IMR-90 (cell line): ENCODE measurements at places on chromosomes 2 and 18. TPM values are rescaled to one million over a fixed set of nuclear protein-coding genes. Genes with fewer than 3 reads are reported as not detected.

PAX8 gene
- 0.18 and 0.28 TPM in 2 replicates for total RNA-seq

SRD5A2 gene
- total RNA-seq = not detected in 2 replicates

METAP1D gene
- total RNA-seq = 3.4 and 4.2 TPM in 2 replicates

FBXO11 gene
- 27.1 and 32.2 TPM in 2 replicates for total RNA-seq

TDRD15 gene
- total RNA-seq = not detected in 2 replicates

POMC gene
- not detected in 2 replicates for total RNA-seq

TXNL4A gene
- 38.7 and 72.8 TPM in 2 replicates for total RNA-seq

SSB gene
- 41.2 and 137 TPM in 2 replicates for total RNA-seq

NETO1 gene
- total RNA-seq = 0.28 and 0.36 TPM in 2 replicates

ECEL1 gene
- total RNA-seq = not detected in 2 replicates

CYTIP gene
- total RNA-seq = not detected in 2 replicates

SOX11 gene
- 2.2 and 4.7 TPM in 2 replicates for total RNA-seq

CAD gene
- 12.9 and 17.8 TPM in 2 replicates for total RNA-seq

MYCN gene
- not detected in 2 replicates for total RNA-seq

TMEM169 gene
- total RNA-seq = 0.54 and 0.83 TPM in 2 replicates

ONECUT2 gene
- total RNA-seq = under 0.01 TPM in 2 replicates

MARCHF4 gene
- 2.3 and 3.1 TPM in 2 replicates for total RNA-seq

SLC14A1 gene
- 21.7 and 31.9 TPM in 2 replicates for total RNA-seq
